Activated naive CD4-positive, alpha-beta T cell (primary cell): ENCODE measurements at places on chromosomes 12 and 14.

- DNase-seq = no peak
These were observed 38.2 kb upstream of the SYCP3 start for GRCh38 chr12:101777485-101777884.

- DNase-seq = no peak
These were observed 14.2 kb upstream of the BLTP3B start for GRCh38 chr12:100156731-100157426.

- DNase-seq = no peak
These were observed 3.2 kb upstream of the CRIP1 start for GRCh38 chr14:105483300-105484068.

- DNase-seq = no peak
These were observed 1.8 kb upstream of the FBXO21 start for GRCh38 chr12:117192057-117192456.

- DNase-seq = no peak
These were observed 12.6 kb upstream of the CYP46A1 start for GRCh38 chr14:99671235-99672224.

GRCh38 chr12:81968421-81968820, 209.3 kb upstream of the PPFIA2 start:
- DNase-seq = no peak
